ENCODE measurements at places on chromosomes 3 and 15. TPM values are rescaled to one million over a fixed set of nuclear protein-coding genes. Genes with fewer than 3 reads are reported as not detected.

LOXL1 gene
- total RNA-seq, result 0.55 TPM

KIF9 gene
- total RNA-seq, result 4.9 TPM

TEX55 gene
- not detected for total RNA-seq

SLCO2A1 gene
- total RNA-seq, result not detected

RASGRP1 gene
- total RNA-seq, result 44.9 TPM

C3orf38 gene
- 16.7 TPM for total RNA-seq

SOX14 gene
- total RNA-seq, result not detected

IGDCC3 gene
- total RNA-seq, result not detected

FES gene
- 22.6 TPM for total RNA-seq

ARL13B gene
- total RNA-seq, result 8.0 TPM

DPPA2 gene
- total RNA-seq, result not detected

FANCD2OS gene
- total RNA-seq, result not detected

DNA sequence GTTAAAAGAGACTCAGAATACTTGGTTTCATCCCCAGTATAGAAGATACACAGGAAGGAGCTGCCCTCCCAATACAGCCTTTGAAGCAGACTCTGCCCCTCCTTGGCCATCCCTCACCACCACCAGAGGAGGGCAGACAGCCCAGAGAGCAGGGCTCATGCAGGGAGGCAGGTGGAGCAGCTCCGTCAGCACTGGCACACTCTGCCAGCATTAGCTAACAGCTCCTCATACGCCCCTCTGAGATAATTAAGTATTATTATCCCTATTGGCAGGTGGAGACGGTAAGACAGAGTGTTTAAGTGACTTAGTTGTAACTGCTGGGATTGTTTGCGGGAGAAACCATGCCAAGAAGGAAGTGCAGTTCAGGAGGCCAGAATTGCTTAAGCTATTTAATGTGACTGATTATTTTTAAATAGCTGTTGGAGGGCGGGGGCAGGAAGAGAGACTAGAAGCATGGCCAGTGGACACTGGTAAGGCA, 434.0 kb downstream of the EPHB1 start:
- H3K27me3 ChIP-seq, result no peaks in the 10 kb centered on the region
- no peak overlapping the region for H3K4me3 ChIP-seq
- H3K36me3 ChIP-seq, result peaks cover 1% of the 10 kb centered on the region
- H3K4me1 ChIP-seq, result peaks cover 2% of the 10 kb centered on the region
- DNase-seq, result no peak

DNA sequence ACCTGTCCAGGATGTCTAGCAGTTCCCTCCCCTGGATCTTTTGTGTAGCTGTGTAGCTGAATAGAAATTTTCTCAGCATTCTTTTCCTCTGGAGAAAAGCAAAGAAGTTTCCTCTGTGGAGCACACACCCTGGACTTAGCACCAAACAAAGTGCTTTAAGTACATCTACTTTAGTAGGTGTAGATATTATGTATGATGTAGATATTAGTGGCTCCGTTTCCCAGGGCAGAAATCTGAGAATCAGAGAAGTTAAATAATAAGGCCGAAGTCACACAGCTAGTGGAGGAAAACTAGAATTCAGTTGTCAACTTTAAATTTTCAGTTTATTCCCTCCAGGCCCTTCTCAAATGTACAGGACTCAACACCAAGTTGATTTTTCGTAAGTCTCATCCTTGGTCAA, 401.7 kb upstream of the NR2F2 start:
- H3K36me3 ChIP-seq, result no peaks in the 10 kb centered on the region
- no peak overlapping the region for H3K4me3 ChIP-seq
- H3K27ac ChIP-seq, result no peak overlapping the region
- no peaks in the 10 kb centered on the region for H3K27me3 ChIP-seq
- DNase-seq, result no peak

- no peak overlapping the region for H3K4me3 ChIP-seq
- no peaks in the 10 kb centered on the region for H3K36me3 ChIP-seq
- no peak for DNase-seq
- no peaks in the 10 kb centered on the region for H3K4me1 ChIP-seq
- no peak overlapping the region for H3K27ac ChIP-seq
Measured at GRCh38 chr3:57120451-57121174, 44.5 kb downstream of the IL17RD start.

DNA sequence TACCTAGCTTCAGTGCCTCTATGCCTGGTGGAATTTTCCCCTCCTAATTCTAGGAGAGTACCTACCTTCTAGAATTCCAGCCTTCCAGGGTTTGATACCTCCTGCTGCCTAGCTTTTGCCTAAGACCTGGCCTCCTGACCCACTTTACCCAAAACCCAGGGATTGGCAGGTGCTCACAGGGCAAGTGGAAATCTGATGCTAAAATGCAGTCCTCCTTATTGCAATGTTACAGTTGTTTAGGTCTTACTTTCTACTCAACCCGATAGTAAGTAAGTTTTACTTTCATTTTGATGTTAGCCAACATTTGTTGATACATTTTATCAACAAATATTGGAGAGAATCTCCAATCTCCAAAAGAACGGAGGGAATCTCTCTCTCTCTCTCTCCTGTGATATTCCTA, 275.9 kb downstream of the DOCK3 start:
- peaks cover 13% of the 10 kb centered on the region for H3K4me1 ChIP-seq
- no peak for DNase-seq
- H3K27ac ChIP-seq, result no peak overlapping the region
- H3K4me3 ChIP-seq, result peak overlapping the region; percentile 53

DNA sequence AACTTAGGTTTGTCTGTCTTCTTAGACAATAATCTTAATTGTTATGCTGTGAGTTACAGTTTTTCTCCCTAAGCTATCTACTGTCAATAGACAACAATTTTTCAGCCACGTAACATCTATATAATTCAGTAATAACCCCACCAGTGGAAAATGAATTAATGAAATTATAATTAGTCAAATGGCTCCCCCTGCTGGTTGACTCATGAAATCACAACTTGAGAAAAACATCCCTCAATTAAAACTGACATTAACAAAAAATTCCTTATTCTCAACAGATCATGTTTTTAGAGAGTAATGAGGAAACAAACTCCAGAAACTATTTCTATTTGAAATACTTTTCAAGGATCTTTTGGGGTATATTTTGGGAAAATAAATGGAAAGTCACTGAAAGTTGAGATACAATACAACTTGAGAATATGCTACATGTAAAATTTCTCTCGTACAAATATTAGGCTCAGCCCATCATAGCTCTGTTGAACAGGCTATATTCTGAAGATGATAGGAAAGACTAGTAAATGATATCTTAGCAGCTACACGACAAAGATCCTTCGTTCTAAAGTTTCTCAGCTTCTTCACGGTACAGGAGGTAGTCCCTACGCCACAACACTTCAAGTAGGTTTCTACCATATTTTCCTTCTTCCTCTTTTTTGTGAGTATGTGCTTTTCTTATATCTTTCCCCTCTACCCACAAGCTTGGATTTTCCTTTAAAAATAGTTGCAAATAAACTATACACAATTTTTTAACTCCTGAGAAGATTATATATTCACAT, 20.7 kb downstream of the PPP1R2 start:
- H3K36me3 ChIP-seq, result peaks cover 34% of the 10 kb centered on the region
- peaks cover 50% of the 10 kb centered on the region for H3K4me1 ChIP-seq
- no peak overlapping the region for H3K4me3 ChIP-seq
- no peak for DNase-seq
- H3K27me3 ChIP-seq, result no peaks in the 10 kb centered on the region

DNA sequence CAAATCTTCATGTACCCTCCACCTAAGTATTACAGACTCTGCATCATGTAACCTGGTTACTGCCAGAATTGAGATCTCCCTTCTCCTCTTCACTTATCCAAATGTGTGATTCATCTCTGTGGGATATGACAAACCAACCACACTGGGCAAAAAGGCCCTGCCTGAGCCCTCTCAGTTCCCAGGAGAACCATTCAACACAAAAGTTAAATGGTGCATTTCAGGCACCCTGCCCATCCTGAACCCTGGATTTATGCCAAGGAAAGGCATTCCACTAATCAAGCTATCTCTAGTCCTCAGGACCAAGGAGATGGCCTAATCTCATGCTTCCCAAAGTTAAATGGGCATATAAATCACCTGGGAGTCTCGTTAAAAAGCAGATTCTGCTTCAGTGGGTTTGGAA, 108.5 kb downstream of the TNIK start:
- H3K36me3 ChIP-seq, result peaks cover 4% of the 10 kb centered on the region
- no peak overlapping the region for H3K4me3 ChIP-seq
- no peak overlapping the region for H3K27ac ChIP-seq
- H3K27me3 ChIP-seq, result no peaks in the 10 kb centered on the region

DNA sequence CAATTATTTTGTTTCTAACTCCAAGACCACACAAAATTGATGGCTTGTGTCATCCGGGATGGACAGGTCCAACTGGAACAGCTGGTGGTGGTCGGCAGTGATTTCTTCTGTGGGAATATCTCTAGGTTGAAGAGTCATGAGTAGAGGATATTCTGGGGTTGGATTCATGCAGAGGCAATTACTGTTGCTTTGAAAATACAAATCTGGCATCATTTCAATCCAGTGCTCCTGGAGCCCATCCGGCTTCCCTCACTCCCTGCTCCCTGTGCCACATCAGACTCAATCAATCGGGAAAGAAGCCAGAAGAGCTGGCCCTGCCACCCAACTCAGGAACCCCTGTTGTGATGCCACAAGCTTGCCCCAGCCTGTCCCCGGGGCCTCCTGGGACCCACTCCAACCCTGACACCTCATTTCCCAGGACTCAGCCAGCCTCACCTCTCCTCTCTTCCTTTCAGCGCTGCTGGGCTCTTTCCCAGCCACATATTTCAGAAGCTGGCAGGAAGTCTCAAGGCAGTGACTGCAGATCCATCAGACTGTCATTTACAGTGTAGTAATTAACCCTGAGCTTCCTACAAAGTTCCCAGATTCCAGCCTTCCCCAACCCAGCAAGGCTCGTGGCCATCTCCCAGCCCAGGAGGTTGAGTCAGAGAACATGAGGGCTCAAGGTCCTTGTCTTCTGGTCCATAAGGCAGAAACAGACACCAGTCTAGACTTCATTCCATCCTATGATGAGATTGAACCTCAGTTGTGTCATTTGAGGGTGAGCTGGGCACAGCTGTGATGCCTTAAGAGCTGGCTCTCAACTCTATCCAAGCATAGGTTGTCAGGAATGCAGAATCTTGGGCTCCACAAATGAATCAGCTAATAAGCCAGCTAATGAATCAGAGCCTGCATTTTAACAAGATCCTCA, 114.0 kb downstream of the FAM174B start:
- H3K27ac ChIP-seq, result no peak overlapping the region
- peaks cover 19% of the 10 kb centered on the region for H3K27me3 ChIP-seq
- no peaks in the 10 kb centered on the region for H3K36me3 ChIP-seq
- no peaks in the 10 kb centered on the region for H3K4me1 ChIP-seq

- H3K4me3 ChIP-seq, result peak overlapping the region; percentile 97
- no peaks in the 10 kb centered on the region for H3K27me3 ChIP-seq
- H3K27ac ChIP-seq, result peak overlapping the region; percentile 93
- peaks cover 33% of the 10 kb centered on the region for H3K4me1 ChIP-seq
- H3K36me3 ChIP-seq, result peaks cover 28% of the 10 kb centered on the region
- no peak for DNase-seq
Measured at GRCh38 chr3:196082619-196082971, 705 bp upstream of the TFRC start.

DNA sequence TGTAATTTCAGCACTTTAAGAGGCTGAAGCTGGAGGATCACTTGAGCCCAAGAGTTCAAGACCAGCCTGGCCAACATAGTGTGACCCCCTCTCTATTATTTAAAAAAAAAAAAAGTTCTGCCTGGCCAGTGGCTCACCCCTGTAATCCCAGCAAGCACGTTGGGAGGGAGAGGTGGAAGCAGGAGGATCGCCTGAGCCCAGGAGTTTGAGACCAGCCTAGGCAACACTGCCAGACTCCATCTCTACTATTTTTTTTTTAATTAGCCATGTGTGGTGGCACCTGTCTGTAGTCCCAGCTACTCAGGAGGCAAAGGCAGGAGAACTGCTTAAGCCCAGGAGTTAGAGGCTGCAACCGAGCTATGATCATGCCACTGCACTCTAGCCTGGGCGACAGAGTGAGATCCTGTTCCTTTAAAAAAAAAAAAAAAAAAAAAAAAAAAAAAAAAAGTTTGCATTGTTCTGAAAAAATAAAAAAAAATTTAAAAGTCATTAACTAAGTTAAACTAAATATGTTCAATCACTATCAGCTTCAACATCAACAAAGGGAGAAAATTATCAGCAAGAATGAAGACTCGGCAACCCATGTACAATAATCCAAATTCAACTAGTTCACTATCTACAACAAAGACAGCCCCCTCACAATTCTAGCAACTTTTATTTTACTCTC, 1.9 kb downstream of the RAF1 start:
- H3K36me3 ChIP-seq, result peaks cover 5% of the 10 kb centered on the region
- H3K4me1 ChIP-seq, result peaks cover 42% of the 10 kb centered on the region
- H3K27me3 ChIP-seq, result no peaks in the 10 kb centered on the region
- peak overlapping the region; percentile 82 for H3K4me3 ChIP-seq
- DNase-seq, result no peak

DNA sequence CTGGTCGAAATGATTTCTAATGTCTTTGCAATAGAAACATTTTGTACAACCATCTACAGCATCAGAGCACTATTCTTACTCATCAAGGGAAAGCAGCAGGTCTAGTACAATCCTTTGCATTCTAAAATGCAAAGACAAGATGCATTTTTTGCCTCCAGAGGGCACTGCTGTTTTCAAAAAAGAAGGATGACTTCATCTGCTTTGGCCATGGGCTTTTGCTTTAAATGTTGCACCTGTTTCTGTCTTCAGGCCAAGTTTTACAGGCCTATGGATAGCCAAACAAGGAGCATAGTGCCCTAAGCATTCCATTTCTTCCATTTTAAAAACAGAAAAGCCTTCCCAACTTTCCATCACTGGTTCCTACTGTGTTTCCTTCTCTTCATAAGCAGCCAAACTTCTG, 3.4 kb downstream of the PARP9 start:
- H3K4me1 ChIP-seq, result peaks cover 38% of the 10 kb centered on the region
- H3K36me3 ChIP-seq, result peaks cover 27% of the 10 kb centered on the region

DNA sequence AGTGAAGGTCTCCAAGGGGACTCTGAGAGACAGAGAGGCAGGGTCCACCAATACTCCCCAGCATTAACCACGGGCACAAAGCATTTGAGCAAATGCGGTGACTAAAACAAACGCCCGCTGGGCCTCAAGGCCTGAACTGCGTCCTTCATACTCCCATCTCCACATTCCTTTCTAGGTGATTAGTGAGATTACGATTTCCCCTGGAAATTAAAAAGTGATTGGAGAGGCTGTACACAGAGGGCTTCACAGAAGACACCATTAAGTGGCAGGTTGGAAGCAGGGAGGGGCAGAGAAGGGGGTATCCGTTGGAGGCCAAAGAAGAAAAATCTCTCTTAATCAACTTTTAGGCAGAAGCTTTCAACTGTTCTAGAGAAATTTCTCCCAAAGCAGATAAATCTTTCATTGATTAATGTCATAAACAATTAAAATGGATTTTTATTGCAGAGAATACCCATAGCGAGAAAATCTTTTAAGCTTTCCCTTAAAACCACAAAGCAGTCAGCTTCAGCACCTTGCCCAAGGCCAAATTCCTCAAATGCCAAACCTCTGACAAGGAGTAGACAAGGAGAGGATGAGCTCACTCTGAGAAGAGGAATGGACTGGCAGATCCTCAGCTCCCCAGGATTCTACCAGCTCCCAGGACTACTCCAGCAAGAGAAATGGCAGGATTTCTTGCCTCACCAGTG, 38.2 kb downstream of the MB21D2 start:
- DNase-seq, result no peak
- no peak overlapping the region for H3K27ac ChIP-seq
- no peak overlapping the region for H3K4me3 ChIP-seq
- H3K4me1 ChIP-seq, result peaks cover 2% of the 10 kb centered on the region

All from activated naive CD4-positive, alpha-beta T cell treated with anti-CD3 and anti-CD28 coated beads for 36 hours (primary cell).